ENCODE measurements at places on chromosomes 1 and 21. TPM values are rescaled to one million over a fixed set of nuclear protein-coding genes. Genes with fewer than 3 reads are reported as not detected.

DNA sequence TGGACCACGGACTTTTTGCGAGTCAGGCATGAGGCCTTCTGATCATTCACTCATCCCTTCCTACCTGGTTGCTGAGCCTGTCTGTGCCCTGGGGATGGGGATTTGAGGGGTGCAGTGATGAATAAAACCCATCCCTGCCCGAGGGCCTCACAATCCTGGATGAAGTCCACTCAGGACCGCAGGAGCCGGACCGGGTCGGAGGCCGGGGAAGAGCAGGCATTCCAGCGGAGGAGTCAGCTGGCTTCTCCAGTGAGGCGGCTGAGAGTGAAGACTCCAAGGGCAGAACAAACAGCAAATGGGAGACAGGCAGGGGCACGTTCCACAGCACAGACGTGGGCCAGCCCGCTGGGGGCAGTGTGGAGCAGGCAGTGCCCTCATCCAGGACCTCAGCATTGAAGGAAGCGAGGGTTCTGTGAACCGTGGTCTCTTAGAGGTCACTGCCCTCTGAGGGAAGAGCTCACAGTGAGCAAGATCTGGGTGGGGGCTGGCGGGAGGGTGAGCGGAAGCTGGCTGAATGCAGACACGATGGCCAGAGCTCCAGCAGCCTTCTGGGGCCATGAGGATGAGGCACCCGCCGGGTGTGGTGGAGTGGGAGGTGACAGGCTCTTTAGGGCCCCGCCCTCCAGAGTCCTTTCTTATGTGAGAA lies 10.9 kb upstream of the LRRC3 start:
- H3K27me3 ChIP-seq: no peaks in the 10 kb centered on the region
- no peaks in the 10 kb centered on the region for H3K4me1 ChIP-seq
- H3K27ac ChIP-seq: no peak overlapping the region
- no peak overlapping the region for H3K4me3 ChIP-seq
- no peak for DNase-seq
- no peaks in the 10 kb centered on the region for H3K36me3 ChIP-seq

GRCh38 chr1:105260001-105260400 lies 1510.3 kb downstream of the AMY1C start:
- H3K4me3 ChIP-seq: no peak overlapping the region
- no peak overlapping the region for H3K27ac ChIP-seq
- H3K36me3 ChIP-seq: no peaks in the 10 kb centered on the region
- no peaks in the 10 kb centered on the region for H3K27me3 ChIP-seq

DNA sequence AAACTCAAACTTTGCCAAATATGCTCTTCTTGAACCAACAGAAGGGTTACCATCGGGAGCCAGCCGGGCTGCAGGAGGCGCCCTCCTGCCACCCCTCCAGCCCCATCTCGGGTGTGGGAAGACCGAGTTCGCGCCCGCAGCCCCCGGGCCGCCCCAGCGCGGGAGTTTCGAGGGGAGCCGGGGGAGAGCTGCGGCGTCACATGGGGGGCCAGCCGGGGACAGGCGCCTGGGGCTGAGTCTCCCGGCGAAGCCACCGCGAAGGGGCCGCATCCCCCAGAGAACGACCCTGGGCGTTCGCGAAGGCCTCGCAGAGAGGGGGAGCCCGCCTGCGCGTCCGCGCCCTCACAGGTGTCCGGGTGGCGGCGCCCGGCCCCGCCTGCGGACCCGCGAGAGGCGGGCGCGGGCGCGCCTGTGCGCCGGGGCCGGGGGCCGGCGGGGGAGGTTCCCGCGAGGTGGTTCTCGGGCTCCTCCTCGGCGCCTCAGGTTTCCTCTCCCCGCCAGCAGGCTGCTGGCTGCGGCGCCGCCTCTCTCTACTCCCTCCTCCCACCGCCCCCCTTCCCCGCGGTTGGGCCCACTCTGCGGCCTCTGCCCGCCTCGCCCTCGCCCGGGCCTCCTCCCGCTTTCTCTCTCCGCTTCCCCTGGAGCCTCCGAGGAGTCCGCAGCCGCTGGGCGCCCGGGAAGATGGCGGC lies at the start of gene RAVER2:
RAVER2 (plus strand) TSS at position 584 of the 689 bp plus-strand sequence; CDS start at position 682, 98 bp downstream.
- peak within 1 kb of the TSS; percentile 24 for H3K27ac ChIP-seq
- peak within 1 kb of the TSS; percentile 76 for H3K4me3 ChIP-seq
- H3K27me3 ChIP-seq: no peaks in the 10 kb centered on the region
- no peaks in the 10 kb centered on the region for H3K36me3 ChIP-seq
- no peaks in the 10 kb centered on the region for H3K4me1 ChIP-seq

DNA sequence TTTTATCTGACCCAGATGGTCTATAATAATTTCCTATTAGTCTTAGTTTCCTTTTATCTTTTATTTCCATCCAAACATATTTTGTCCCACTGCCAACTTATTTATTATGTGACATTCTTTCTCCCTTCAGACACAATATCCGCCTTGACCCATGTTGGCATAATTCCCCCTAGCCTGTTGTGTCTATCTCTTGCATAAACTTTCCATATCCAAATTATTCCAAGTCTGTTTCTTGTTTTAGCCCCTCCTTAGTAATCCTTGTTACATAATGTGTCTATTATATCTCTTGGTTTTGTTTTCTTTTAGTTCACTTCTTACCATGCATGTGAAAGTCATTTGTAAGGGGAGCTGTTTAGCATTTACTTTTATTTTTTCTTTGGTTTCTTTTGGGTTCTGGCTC lies 81.6 kb upstream of the CACHD1 start:
- no peak overlapping the region for H3K27ac ChIP-seq
- no peaks in the 10 kb centered on the region for H3K27me3 ChIP-seq
- DNase-seq: no peak
- H3K4me3 ChIP-seq: no peak overlapping the region
- H3K36me3 ChIP-seq: no peaks in the 10 kb centered on the region

DNA sequence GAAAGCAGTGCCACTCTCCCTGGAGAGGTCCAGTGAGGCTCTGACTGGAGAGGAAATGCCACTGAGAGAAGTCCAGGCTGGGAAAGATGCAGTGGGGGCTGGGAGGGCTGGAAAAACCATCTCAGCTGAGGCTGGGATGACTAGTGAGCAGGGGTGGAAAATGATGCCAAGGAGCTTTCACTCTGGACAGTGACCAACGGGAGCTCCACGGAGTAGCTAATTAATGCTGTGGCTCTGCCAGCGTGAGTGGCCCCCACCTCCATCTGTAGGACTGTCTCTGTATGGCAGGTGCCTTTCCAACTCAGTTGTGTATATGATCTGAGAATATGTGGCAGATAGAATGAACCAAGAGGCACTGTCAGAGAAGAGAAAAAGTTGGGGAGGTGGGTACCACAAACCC lies 86.7 kb downstream of the DDX20 start:
- H3K27me3 ChIP-seq: no peaks in the 10 kb centered on the region
- no peak overlapping the region for H3K4me3 ChIP-seq
- no peaks in the 10 kb centered on the region for H3K4me1 ChIP-seq

- H3K36me3 ChIP-seq: no peaks in the 10 kb centered on the region
- H3K4me3 ChIP-seq: no peak overlapping the region
- H3K27ac ChIP-seq: no peak overlapping the region
- DNase-seq: no peak
These were observed 44.0 kb upstream of the DISP3 start for GRCh38 chr1:11434926-11435325.

GRCh38 chr1:211576717-211577116 lies 2.2 kb downstream of the SLC30A1 start:
- no peak overlapping the region for H3K27ac ChIP-seq
- peaks cover 11% of the 10 kb centered on the region for H3K4me1 ChIP-seq
- no peak for DNase-seq
- peaks cover 3% of the 10 kb centered on the region for H3K36me3 ChIP-seq
- no peaks in the 10 kb centered on the region for H3K27me3 ChIP-seq

DNA sequence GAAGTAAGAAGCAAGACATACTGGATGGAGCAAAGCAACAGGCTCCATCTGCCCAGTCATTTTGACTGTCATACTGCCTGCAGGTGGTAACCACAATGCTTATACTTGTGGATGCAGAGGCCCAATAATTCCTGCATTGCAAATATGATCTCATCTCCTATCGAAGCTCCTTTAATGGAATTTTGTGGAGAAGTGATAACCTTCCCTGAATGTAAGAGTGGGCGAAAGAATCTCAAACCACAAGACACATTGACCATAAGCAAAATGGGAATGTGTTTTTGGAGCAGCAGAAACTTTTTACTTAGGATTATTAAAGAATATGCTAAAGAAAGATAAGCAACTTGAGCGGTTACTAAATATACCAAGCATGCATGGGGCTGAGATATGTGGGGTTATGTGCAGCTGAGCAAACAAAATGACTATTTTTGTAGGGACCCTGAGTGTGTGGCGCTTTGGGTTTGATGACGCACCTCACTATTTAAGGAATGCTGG lies 77.4 kb upstream of the BACH1 start:
- H3K27me3 ChIP-seq: no peaks in the 10 kb centered on the region
- DNase-seq: peak; percentile 63
- no peaks in the 10 kb centered on the region for H3K4me1 ChIP-seq
- no peak overlapping the region for H3K4me3 ChIP-seq

GRCh38 chr1:14677292-14677971 lies 78.9 kb downstream of the KAZN start:
- no peak for DNase-seq

DNA sequence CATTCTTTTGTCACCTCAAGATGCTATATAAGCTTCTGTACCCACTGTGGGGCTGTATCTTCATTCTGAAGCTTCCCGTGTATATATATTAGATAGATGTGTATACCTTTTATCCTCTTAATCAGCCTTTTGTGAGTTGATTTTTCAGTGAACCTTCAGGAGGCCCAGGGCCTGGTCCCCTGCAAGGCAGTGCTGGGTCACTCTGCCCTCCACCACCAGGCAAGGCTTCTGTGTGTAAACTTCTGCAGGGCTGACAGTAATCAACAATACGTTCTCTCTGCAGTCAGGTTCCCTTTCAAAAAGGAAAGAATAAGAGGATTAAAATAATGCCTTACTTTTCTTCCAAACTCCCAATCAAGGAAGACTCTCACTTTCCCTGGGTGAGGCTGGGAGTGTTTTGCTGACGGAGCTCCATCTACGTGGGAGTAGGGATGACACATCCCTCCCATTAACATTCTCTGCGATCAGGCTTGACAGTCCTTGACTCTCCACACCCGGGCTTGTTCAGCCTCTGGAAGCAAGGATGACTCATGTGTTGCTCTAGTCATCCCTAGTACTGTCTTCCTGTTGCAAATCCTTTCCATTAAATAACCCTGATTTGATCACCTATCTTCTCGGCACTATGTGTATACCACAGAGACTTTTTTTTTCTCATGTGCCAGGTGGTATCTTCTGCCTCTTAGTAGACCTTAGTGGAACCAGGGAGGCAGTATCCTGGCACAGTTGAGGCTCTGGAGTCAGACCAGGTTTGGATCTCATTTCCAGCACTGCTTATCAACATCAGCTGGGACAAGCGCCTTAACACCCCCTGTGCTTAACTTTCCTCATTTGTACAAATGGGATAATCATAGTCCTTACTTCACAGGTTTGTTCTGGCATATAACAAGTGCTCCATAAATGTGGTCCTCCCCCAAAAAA lies 70.3 kb upstream of the KCNK1 start:
- H3K27ac ChIP-seq: no peak overlapping the region
- H3K36me3 ChIP-seq: no peaks in the 10 kb centered on the region
- H3K4me1 ChIP-seq: no peaks in the 10 kb centered on the region
- no peak overlapping the region for H3K4me3 ChIP-seq

- H3K4me1 ChIP-seq: peaks cover 10% of the 10 kb centered on the region
- no peak for DNase-seq
- H3K27ac ChIP-seq: no peak overlapping the region
- H3K4me3 ChIP-seq: no peak overlapping the region
- no peaks in the 10 kb centered on the region for H3K36me3 ChIP-seq
- no peaks in the 10 kb centered on the region for H3K27me3 ChIP-seq
These were observed 26.6 kb downstream of the CRYAA start for GRCh38 chr21:43195121-43196021.

DNA sequence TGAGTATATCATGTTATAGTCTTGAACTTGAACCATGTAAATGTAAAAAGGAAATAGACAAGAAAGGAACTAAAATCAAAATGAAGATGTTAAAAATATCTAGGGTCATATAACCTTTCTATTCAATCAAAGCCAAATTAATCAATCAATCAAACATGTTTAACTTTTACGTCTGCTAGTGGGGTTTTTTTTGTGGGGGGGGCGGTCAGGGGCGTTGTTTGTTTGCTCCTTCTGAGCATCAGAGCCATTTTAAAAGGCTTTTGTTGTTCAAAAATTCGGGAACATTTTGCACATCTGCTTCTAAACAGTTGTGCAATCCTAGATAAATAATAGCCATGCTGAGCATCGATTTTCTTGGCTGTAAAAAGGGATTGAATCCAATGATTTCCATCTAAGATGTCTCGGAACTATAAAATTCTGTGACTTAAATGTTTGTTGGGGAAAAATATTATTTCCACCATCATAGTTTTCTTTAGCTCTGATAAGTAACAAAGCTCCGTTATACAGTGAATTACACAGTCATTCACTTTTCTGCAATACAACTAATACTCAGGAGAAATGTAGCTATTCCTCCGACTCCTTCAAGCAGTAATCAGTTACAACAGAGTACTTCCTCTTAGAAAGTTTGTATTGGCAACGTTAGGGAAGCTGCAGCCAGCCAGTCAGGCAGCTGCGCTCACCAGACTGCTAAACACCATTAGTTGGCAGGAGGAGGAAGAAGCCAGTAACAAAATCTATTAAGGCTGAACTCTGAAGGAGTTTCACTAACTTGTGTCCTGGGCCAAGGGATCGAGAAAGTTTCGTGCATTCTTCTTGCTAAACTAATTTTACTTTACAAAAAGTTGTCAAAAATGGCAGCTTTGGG lies 2.2 kb downstream of the SPATA6 start:
- no peaks in the 10 kb centered on the region for H3K4me1 ChIP-seq
- peak overlapping the region; percentile 74 for H3K4me3 ChIP-seq
- no peaks in the 10 kb centered on the region for H3K36me3 ChIP-seq

- peak; percentile 45 for DNase-seq
- H3K36me3 ChIP-seq: no peaks in the 10 kb centered on the region
- no peak overlapping the region for H3K4me3 ChIP-seq
- no peak overlapping the region for H3K27ac ChIP-seq
- H3K4me1 ChIP-seq: no peaks in the 10 kb centered on the region
These were observed 11.2 kb downstream of the OR2W3 start for GRCh38 chr1:247906504-247907047.

- H3K4me1 ChIP-seq: no peaks in the 10 kb centered on the region
- no peaks in the 10 kb centered on the region for H3K36me3 ChIP-seq
- H3K27me3 ChIP-seq: no peaks in the 10 kb centered on the region
- no peak overlapping the region for H3K27ac ChIP-seq
- H3K4me3 ChIP-seq: no peak overlapping the region
These were observed 483.6 kb upstream of the RGS18 start for GRCh38 chr1:191674626-191675179.

DNA sequence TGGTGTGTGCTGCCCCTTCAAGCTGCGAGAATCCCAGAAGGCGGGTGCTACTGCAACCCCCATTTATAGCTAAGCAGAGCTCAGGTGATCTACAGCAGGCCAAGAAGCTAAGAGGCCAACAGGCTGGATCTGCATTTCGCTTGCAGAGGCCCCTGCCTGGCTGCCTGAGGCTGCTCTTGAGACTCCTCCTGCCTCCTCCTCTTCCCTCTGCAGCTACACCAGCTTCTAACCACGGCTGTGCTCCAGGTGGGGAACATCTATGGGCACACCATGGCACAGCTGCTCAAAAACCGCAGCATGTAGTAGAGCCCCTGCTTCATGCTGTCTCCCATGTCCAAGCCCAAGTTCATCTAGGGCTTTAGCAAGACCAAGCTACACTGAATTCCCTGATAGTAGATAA lies 72.9 kb upstream of the ZNF678 start:
- H3K27ac ChIP-seq: no peak overlapping the region
- no peaks in the 10 kb centered on the region for H3K4me1 ChIP-seq
- H3K36me3 ChIP-seq: no peaks in the 10 kb centered on the region
- no peaks in the 10 kb centered on the region for H3K27me3 ChIP-seq
- DNase-seq: no peak

Gene RNU1-4
- under 0.01 TPM for total RNA-seq

Gene C2CD4D
- total RNA-seq: not detected

Gene NTMT2
- not detected for total RNA-seq

Gene RNF207
- total RNA-seq: 9.2 TPM
